ENCODE measurements at places on chromosomes 6 and 20.

DNA sequence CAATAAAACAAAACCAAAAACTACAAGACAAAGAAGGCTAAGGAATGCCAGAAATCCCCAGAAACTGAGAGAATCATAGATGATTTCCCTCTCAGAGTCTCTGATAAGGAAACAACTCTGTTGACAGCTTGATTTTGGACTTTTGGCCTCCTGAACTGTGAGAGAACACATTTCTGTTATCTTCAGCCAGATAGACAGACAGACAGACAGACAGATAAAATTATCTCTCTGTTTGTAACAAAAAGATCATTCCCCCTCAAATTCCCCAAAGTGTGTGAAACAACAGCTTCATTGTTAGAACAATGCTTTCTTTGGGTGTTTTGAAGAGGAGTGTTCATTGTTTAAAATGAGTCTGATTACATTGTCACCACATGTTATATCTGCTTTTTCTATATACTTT is 148.2 kb downstream of the BCKDHB start:
- DNase-seq: no peak

- DNase-seq: no peak
Observed at GRCh38 chr6:114739656-114740055, 396.8 kb upstream of the HS3ST5 start.

DNA sequence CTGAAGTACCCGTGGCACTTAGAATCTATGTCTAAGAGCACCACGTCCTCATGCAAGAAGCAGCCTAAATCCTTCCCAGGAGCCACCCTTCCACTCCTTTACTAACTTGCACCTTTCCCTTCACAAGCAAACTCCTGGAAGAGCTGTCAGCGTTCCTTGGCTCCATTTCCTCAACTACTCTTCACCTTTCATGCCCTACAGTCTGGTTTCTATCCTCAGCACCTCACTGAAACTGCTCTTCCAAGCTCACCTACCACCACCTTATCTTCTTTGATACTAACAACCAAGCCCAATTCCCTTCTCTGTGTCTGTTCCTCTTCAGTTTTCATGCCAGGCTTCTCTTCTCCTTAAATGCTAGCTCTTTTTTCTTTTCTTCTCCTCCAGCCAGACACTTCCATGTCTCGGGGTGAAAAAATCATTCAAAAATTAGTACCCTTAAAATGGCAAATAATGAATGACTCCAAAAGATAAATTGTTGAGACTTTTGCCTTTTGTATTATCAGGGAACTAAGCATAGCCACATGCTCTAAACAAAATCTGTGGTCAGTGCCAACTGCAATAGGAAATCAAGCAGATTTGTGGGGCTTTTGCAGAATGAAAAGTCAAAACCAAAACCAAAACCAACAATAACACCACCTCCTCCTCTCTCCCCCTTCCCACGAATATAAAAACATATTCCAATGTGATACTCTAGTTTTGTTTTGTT is 149.6 kb upstream of the KCNK16 start:
- DNase-seq: no peak

GRCh38 chr6:95578106-95578410 is 723 bp downstream of the MANEA start:
- no peak for DNase-seq

Data from stimulated activated CD4-positive, alpha-beta T cell treated with anti-CD3 and anti-CD28 coated beads, TNF-alpha, amount 100 ng/mL, for 1 hour (primary cell).